ENCODE measurements at places on chromosomes 5 and 9.

DNA sequence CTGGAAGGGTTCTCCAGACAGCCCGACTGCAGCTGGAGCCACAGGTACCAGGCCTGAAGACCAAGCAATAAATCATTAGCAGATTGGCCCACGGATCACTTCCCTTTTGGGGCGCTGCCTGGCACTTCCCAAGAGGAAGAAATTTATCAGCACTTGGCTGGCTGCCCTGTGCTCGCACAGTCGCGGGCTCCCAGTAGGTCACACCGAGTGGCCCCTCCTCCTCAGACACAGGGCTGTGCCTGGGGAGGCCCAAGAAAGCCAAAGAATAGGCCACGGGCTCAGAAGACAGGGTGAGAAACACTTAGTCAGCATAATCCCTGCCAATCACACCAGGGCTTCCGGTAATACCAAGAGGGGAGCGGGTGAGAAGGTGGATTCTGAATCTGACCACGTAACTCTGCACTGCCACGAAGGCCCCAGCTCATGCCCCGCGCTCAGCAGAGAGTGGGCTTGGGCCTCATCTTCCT is 115.7 kb upstream of the MSX2 start:
- peak; percentile 16 for DNase-seq

DNA sequence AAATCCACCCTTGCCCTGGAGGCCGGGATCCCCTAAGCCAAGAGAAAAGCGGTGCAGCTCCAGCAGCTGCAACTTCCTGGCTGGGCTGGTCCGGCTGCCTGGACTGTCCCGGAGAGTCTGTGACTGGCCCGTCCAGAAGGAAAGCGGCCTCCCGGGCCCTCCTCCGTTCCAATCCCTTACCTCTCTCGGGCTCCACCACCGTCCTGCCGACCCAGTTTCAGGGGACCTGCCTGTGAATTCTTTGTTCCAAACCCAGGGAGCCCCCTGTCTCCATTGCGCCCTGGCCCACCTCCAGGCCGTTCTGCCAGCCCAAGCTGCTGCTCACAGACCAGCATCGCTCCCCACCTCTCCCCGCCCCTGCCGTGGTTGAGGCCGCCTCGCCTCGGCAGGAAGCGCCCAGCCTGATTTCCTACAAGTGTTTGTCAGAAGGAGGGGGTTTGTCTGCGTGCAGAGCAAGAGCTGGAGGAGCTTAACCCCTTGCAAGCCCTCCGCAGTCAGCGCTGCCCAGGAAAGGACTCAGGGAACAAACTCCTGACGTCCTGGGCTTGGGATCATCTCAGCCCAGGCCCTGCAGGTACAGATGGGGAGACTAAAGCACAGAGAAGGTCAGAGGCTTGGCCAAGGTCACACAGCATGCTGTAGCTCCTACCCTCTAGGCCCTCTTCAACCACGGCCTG is at the start of gene AKNA:
AKNA (minus strand) TSS at position 303 of the 677 bp plus-strand sequence. CDS start 6,649 bp downstream, outside the sequence.
- DNase-seq: no peak

GRCh38 chr5:10684303-10685086 is 76.5 kb downstream of the DAP start:
- peak; percentile 39 for DNase-seq

GRCh38 chr9:27460226-27461023 is 63.7 kb upstream of the IFNK start:
- no peak for DNase-seq

- DNase-seq: no peak
Measured at GRCh38 chr9:136784997-136785361, 6.2 kb upstream of the TMEM141 start.

- no peak for DNase-seq
Measured at GRCh38 chr5:140189977-140190871, 15.2 kb downstream of the CYSTM1 start.

GRCh38 chr9:9246726-9247125 is 1366.1 kb downstream of the PTPRD start:
- no peak for DNase-seq

DNA sequence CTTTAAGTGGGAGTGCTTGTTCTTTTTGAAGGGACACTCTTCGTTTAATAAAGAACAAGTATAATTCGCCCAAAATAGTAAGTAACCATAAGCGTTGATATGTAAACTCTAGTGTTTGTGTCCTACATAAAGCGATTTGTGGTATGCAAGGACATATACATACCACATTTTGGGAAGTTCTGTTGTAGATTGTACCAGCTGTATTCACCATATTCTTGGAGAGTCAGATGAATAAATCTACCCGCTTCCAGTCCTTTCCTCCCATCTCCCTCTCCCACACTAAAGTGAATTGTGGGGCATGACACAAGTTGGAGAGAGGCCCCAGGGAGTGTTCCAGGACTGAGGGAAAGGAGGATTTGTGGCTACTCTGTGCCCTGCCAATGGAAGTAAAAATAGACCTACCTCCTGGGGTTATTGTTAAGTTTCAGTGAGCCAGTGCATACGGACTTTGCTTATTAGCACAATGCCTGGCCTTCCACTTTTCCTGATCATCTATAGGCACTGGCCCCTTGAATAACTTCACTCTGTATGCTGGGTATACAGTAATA is 40.6 kb downstream of the ARHGAP26 start:
- no peak for DNase-seq

GRCh38 chr9:136983656-136984314 is 992 bp downstream of the LCNL1 start:
- no peak for DNase-seq

- DNase-seq: no peak
Measured at GRCh38 chr9:114034196-114034595, 43.9 kb downstream of the AMBP start.

- DNase-seq: no peak
Measured at GRCh38 chr5:65903581-65903980, 22.8 kb upstream of the ERBIN start.

GRCh38 chr9:119156354-119156753 is 212.9 kb downstream of the BRINP1 start:
- no peak for DNase-seq

- no peak for DNase-seq
Measured at GRCh38 chr9:88355166-88355565, 33.1 kb upstream of the SPIN1 start.

GRCh38 chr5:127567026-127567768 is 49.8 kb downstream of the PRRC1 start:
- no peak for DNase-seq

DNA sequence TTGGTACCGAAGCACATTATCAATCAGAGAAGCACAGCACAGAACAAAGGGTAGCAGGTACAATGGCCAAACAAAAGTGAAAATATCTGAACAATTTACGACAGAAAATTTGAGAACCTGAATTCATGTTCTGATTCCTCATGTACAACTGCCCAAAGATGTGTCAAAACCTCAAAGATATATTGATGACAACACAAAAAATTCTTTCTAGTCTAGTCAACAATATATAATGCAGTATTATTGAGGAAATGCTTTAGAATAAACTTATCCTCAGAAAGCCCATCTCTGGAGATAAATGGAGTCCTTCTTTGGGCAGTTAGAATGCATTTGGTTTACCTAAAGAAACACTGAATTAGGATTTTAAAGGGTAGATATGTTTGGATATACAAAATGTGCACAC is 6.8 kb upstream of the SMARCA2 start:
- DNase-seq: no peak

DNA sequence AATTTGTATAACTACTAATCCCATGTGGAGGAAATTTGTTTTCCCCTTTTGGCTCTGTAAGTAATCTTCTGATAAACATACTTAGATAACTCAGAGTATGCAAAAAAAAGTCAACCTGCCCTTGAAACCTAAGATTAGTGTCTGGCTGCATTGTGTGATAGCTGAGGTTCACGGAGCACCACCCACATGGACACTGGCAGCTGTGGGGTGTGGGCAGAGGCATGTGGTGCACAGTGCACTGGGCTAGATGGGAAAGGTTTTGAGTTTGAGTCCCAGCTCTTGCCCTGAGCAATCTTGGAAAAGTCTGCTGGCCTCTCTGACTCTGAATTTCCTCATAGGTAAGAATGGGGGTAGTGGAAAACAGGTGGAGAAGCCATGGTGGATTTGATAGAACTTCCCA is 75.1 kb downstream of the PLCXD3 start:
- DNase-seq: no peak
